ENCODE measurements at places on chromosomes 4 and X.

DNA sequence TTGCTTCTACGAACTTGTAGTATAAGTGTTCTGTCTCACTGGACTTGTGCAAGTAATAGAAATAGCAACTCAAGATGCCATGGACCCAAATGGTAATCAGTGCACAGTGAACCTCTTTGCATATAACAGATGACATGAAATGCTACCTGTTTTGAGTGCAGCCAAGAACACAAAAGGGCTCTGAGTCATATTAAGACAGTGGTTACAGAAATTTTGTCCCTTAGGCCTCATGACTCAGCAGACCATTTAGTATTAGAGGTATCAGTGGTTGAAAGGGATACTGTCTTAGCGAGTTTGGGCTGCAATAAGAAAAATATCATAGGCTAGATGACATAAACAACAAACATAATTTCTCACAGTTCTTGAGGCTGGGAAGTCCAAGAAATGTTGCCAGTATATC is 502.9 kb upstream of the PCDH10 start:
- DNase-seq: no peak

DNA sequence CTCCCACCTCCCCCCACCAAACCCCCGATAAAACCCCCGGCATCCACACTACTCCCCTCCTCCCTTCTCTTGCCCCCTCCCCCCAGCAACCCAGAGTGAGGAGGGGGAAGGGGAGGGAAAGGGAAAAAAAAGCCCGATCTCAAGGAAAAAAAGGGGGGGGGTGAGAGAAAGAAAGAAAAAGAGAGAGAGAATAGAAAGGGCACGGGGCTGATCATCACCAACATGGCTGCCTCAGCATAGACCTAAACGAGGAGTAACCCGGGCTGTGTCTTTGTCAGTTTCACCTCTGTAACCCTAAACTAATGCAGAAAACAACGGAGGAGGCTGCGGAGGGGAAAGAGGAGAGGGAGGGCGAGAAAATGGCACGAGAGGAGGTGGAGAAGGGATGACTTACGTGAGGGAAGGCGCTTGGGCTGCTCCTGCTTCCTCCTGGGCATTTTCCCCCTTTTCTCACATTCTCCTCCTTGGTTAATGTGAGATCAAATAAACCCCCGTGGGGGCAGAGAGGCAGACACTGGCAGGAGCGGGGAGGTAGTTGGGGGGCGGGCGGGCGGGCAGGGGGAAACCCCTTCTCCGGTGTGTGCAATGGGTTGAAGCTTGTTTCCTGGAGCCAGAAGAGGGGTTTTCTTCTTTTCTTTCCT is 532 bp downstream of the ZNF827 start:
- DNase-seq: peak; percentile 55

DNA sequence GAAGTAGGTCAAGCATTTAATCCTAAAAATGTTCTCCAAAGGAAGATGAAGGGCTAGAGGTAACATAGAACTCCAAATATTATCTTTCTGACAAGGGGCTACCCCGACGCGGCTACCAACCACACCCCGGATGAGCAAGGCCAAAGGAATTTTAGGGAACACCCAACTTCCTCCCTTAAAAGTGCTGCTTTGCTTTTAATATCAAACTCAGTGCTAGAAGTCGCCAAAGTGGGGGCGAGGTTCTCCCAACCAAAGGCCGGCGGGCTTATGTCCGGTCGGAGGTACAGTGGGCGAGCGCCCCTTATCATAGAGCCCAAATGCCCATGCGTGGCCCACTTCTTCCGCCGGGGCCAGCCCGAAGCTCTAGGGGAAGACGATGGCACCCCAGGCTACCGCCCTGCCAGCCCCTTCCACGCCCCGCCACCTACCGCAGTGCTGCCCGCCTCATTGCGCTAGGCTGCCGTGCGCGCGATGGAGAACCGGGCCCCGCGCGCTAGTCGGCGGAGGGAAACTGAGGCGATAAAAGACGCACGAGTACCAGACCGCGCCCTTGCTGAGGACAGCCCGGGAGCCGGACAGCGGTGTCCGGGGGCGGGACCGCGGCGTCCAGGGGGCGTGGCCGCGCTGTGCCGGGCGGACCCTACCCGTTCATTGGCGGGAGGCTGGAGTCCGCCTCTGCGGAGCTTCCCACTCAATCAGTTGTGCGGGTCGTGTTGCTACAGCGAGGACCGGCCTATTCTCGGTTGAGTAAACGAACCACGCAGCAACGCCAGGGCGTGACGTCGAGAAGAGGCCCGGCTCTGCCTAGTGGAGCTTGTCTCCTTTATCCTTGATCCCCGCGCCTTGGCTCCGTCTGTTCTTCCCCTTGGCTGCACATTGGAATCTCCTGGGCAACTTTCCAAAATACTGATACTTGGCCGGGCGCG is at the start of gene ACOT9:
Gene ACOT9 (minus strand): TSS at position 580 of the 926 bp plus-strand sequence. CDS start 132 bp downstream, at position 448.
- DNase-seq: peak; percentile 99

- no peak for DNase-seq
These were observed 512 bp upstream of the ANTXR2 start for GRCh38 chr4:80073473-80074008.

DNA sequence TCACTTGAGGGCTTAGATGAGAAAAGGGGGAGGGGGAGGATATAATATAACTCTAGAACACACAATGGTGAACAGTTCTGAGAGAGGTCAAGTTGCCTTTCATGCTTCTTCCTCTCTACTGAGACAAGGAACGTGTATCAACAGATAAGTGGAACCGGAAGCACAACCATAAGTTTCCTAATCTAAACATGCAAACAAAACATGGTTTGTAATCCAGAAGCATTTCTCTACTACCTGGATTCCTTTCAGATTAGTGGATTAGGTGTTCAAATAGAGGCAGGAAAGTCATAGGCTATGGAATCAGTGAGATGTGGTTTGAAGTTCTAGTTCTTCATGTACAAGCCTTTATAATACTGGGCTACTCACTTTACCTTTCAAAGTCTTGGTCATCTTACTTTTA is 460.6 kb downstream of the IDS start:
- no peak for DNase-seq

DNA sequence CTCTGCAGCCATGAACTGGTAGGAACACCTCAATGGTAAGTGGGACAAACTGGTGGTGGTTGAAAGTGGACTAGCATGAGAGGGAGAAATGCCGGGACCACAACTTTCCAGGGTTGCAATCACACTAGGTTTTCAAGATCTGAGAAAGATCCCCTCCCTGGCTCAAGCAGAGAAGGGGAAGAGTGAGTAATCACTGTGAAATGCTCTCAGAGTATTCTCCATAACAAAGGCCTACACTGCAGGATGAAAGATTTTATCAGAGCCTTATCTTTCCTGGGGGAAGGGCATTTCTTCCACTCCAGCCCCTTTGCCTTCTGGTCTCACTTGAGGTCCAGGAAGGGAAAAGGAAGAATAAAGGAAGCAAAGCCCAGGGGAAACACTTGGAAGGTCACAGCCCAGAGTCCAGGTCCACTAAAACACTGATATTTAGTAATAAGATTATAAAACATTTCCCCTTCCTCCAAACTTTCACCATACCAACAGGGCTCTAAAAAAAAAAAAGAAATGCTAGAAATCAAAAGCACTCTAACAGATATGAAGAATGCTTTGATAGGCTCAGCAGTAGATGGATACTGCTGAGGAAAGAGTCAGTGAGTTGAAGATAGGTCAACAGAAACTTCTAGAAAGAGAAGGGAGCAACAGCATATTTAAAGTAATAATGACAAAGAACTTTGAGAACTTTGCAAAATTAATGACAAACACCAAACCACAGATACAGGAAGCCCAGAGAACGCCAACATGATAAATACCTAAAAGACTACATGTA is 95.9 kb downstream of the WDFY3 start:
- peak; percentile 70 for DNase-seq

GRCh38 chrX:79592259-79592658 is 225.1 kb upstream of the ITM2A start:
- no peak for DNase-seq

DNA sequence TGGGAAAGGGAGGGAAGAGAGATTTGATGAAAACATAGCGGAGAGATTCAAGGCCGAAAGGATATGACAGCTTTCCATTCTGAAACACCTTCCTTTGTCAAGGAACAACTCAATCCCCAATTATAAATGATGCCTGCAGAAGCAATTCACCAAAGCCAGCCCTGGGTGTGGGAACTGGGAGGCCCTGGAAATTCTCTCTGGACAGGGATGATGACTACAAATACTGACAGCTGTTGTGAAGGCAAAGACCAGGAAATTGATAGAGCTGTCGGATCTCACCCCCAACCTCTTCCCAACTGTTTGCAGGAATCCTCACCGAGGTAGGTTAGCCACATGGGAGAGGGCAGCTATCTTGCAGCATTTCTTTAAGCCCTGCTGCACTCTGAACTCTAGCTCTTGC is 54.3 kb downstream of the CCDC149 start:
- no peak for DNase-seq

- peak; percentile 24 for DNase-seq
These were observed 80.1 kb downstream of the CENPC start for GRCh38 chr4:67465032-67465762.

GRCh38 chr4:617644-618641 is 7.4 kb upstream of the PDE6B start:
- peak; percentile 87 for DNase-seq

GRCh38 chr4:75525910-75526309 is 11.6 kb downstream of the THAP6 start:
- no peak for DNase-seq

DNA sequence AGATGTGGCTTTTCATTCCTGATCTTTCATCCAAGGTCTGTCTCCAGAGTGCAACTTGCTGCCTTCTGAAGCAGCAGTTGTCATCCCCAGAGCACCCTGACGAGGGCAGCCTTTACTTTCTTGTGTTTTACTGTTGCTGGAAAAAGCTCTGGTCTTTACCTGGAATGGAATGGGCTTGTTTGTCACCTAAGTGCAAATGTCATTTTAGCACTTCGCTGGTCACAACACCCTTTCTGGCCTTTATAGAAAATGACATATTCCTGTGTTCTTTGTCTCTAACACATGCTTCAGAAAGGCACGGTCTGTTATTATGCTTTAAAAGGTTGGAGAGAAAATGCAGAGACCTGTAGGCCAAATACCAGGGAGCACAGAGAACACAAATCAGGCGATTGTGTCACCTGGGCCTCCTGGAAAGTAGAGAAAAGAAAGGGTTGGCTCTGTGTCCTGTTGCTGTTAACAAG is 332.7 kb upstream of the IGFBP7 start:
- DNase-seq: peak; percentile 67
